ENCODE measurements at places on chromosomes 6 and 20. TPM values are rescaled to one million over a fixed set of nuclear protein-coding genes. Genes with fewer than 3 reads are reported as not detected.

MMP24 gene
- total RNA-seq = not detected

ADTRP gene
- total RNA-seq = 0.67 TPM

DNA sequence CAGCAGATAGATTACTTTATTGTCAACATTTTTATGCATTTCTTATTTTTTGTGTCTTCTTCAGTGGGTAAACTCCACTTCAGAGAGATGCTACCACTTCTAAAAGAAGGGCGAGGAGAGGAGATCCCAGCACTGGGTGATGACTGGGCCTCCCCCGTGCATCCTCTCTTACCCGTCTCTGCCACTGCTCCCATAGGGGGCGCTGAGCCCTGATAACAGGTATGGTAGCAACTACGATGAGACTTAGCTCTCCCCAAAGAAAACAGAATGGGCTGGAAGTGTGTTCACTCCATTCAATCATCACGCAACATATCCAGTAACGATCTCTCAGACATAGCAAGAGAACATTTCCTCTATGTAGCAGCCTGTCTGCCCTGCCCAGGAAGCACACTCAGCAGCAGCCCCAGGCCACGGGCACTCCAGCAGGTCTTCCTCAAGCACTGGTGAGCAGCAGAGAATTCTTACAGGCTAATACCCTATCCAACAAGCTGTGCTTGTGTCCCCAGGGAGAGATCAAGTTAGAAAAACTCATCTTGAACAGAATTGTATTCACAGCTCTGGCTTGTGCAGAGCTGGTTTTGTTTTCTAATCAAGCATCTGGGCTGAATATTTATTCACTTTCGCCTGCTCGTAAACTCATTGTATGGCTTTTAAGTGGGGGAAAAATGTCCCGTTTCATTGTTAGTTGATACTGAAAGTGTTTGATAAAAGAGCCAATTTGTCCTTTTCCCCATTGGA, 533.1 kb upstream of the CDH4 start:
- DNase-seq = no peak

- no peak for DNase-seq
Observed at GRCh38 chr6:126812651-126813050, 305.8 kb upstream of the RSPO3 start.

GRCh38 chr6:44534291-44534690, 146.8 kb downstream of the CDC5L start:
- no peak for DNase-seq

DNA sequence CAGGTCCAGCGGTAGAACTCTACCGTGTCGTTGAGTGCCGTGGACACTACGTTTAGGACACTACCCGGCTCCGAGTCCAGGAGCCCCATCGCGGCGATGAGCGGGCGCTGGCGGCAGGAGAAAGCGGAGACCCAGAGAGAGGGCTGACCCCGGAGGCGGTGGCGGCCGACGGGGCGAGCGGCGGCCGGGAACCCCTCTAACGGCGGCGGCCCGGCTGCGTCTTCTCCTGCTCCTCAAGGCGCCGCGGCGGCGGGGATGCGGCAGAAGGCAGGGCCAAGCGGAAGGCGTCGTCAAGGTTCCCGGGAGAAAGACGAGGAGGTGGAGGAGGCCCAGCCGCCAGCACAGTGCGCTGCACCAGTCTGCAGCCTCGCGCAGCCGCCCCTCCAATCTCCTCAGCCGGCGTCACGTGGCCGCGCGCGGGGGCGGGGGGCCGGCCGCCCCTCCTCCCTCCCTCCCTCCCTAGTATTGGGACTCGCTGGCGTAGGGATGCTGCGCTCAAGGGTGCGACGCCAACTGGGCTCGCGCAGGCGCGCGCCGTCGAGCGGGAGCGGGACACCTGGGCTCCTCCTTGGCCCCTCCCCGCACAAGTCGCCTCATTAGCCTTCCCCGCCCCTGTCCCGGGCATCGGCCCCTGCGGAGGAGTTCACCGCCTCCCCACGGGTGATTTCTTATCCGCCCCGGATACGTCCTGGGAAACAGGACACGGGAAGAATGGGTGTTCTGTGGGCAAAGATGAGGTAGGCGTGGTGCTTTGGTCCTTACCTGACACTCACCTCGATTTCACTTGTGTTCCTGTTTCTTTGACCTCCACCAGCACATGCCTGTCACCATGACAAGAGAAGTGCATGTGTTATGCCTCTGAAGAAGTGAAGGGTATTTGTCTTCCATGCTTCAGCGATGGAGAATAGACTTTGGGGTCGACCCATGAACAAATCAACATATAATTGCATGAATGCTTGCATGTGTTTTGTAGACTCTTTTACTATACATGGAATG, at the start of gene ELOVL4:
Gene ELOVL4 (minus strand): TSS at position 363 of the 996 bp plus-strand sequence. CDS start 274 bp downstream, at position 89.
- DNase-seq = peak; percentile 18

GRCh38 chr6:97524811-97525210, 241.8 kb upstream of the MMS22L start:
- DNase-seq = no peak

- DNase-seq = no peak
Observed at GRCh38 chr20:48474022-48474421, 353.8 kb downstream of the PREX1 start.

- no peak for DNase-seq
Observed at GRCh38 chr6:157538168-157538567, 157.2 kb downstream of the ZDHHC14 start.

Measured in activated T-helper 2 cell treated with anti-CD3 and anti-CD28 coated beads, Interferon-gamma antibody, Interleukin-2, Interleukin-4, amounts not matched to agents 10 μg/mL and 5 μg/mL and 100 μg/mL, durations not matched to agents 14 hours and 24 hours and 36 hours (primary cell).